Kidney epithelial cell (primary cell): ENCODE measurements at places on chromosomes 6 and 20.

DNA sequence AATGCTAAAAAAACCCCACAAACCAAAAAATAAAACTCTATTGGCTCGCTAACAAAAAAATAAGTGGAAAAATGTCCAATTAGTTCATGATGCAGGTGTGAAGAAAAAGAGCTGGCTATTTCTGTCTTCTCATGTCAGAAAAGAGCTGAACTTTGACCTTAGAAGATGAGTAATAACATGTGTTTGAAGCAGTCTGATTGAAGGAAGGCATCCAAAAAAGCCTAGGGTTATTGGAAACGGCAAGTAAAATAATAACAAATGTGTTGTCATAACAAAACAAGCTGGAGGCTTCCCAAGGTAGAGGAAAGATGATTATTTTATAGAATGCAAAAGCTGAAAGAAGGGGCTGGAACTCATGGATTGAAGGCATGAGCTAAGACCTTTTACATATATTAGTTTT lies 94.4 kb upstream of the FAM184A start:
- DNase-seq = no peak

DNA sequence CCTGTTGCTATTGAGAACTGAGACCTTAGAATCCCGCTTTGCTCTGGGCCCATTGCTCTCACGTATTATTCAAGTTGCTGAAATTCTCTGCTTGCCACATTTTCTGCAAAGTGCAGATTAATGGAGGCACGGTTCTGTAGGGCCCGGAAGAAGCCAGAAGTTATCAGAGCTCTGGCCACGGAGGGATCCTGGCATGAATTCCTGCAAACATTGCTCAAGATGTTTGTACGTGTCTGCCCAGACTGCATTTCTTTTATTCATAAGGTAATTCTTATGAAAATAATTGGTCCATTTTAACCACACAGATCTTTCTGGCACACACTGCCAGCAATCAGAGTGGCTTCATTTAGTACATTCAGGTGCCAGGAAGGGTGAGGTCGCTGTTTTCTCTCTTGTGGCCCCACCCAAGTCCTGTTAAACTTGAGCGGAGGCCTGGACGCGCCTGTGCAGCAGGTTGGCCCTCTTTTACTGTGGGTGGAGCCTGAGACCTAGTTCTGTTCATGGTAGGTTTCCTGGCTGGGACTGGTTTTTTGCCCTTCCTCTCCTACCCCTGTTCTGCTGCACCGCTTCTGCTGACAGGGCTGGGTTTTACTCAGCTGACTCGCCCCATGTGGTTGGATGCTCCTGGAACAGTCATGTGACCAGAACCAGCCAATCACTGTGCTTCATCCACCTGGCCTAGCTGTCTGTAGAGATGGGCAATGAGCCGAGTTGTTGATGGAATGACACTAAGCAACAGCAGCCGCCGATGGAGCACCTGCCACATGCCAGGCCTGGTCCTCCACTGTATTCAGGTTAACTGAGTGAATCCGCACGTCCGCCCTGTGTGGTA lies 230.2 kb downstream of the CDH4 start:
- no peak for DNase-seq

- DNase-seq = no peak
Measured at GRCh38 chr6:33983721-33984465, 162.0 kb downstream of the GRM4 start.

DNA sequence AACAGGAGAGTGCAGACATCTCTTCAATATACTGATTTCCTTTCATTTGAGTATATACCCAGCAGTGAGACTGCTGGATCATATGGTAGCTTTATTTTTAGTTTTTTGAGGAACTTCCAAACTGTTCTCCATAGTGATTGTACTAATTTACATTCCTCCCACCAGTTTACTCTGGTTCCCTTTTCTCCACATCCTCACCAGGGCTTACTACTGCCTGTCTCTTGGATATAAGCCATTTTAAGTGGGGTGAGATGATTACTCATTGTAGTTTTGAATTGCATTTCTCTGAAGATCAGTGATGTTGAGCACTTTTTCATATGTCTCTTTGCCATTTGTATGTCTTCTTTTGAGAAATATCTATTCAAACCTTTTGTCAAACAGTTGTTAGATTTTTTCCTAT lies 64.9 kb upstream of the HMGCLL1 start:
- DNase-seq = no peak

- no peak for DNase-seq
Measured at GRCh38 chr20:50163570-50164317, 10.2 kb upstream of the PEDS1 start.

GRCh38 chr20:32585011-32585585 lies at the start of gene NOL4L:
Gene NOL4L (minus strand): TSS chr20:32585333. CDS start chr20:32584890, 443 bp downstream.
- DNase-seq = no peak

- no peak for DNase-seq
Measured at GRCh38 chr6:167731731-167732422, 94.8 kb upstream of the AFDN start.

DNA sequence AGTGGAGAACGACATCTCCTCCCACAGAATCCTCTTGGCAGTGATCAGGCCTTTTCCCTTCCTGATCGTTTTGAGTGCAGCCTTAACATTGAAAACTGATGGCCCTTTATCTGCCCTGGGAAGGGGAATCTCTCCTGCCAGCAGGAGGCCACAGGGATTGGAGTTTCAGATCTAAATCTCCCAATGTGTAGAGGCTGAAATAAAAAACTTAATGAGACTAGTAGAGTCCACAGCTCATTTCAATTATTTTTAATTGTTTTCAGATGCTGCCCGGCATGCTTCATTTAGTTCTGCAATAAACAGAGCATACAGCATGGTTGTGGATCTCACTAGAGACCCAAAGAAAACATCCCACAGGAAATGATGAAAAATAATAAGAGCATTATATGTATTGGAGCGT lies 662.2 kb upstream of the HS3ST5 start:
- DNase-seq = no peak

DNA sequence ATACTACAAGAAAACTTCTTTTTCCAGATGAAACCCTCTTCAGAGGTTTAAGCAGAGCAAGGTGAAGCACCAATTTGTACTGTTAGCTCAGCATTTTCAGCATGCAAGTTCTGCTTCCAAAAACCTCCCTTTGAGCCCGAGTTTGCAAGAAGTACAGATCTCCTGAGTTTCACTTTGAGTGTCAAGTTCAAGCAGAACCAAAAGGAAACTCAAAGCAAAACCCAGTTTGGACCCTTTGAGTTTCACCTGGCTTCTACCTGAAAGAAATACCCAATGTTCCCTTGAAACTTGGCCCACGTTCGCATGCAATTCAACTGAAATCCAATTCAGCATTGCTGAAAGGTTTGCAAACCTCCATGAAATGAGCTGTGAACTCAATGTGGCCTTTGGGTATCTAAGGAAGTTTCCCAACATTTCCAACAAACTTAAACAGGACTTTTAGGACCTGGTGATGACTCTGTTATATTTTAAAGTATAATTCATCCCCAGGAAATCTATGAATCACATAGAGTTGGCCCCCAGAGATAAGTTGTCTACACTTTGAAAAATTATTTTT lies 62.9 kb upstream of the HBS1L start:
- no peak for DNase-seq

DNA sequence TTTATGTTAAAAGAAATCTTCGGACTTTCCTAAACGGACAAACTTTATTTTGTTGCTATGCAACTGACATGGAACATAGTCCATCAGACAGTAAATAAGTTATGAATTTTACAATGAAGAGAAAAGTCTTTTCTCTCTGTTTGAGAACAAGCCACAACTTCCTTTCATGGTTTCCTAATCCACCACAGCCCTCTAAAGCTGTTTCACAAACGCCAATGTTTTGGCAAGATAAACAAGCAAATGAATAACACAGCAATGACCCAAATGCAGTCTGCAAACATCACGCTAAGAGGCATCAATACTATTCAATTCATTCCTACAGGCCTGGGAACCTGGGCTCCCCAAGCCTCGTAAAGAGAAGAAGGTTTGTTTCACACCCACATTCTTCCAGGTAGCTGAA lies 60.4 kb downstream of the HAO1 start:
- no peak for DNase-seq

GRCh38 chr20:35206802-35207201 lies 19.7 kb upstream of the MMP24 start:
- DNase-seq = no peak

DNA sequence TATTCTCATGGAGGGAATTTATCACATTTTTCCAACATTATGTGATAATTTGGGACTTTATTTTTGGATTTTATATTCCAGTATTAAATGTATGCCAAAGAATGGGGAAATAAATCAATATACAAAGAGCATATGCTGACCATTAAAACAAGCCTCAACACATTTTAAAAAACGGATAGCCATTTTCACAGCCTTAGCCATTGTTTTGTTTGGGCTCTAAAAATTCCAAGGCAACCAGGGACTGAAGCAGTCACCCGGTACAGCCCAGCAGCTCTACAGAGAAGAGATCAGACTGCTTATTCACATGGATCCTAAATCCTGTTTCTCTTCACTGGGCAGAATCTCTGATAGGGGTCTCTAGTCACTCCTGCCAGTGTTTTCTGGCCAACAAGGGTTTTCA lies 150.2 kb upstream of the OGFRL1 start:
- DNase-seq = peak; percentile 52

- no peak for DNase-seq
Measured at GRCh38 chr20:37484331-37484730, 36.7 kb upstream of the NNAT start.

- DNase-seq = no peak
Measured at GRCh38 chr6:43972179-43972912, 154.9 kb downstream of the MRPL14 start.

- no peak for DNase-seq
Measured at GRCh38 chr6:135186255-135186654, 5.1 kb downstream of the MYB start.

- no peak for DNase-seq
Measured at GRCh38 chr6:11798538-11798937, 19.9 kb upstream of the ADTRP start.

GRCh38 chr6:111808493-111808892 lies 64.8 kb downstream of the FYN start:
- no peak for DNase-seq

DNA sequence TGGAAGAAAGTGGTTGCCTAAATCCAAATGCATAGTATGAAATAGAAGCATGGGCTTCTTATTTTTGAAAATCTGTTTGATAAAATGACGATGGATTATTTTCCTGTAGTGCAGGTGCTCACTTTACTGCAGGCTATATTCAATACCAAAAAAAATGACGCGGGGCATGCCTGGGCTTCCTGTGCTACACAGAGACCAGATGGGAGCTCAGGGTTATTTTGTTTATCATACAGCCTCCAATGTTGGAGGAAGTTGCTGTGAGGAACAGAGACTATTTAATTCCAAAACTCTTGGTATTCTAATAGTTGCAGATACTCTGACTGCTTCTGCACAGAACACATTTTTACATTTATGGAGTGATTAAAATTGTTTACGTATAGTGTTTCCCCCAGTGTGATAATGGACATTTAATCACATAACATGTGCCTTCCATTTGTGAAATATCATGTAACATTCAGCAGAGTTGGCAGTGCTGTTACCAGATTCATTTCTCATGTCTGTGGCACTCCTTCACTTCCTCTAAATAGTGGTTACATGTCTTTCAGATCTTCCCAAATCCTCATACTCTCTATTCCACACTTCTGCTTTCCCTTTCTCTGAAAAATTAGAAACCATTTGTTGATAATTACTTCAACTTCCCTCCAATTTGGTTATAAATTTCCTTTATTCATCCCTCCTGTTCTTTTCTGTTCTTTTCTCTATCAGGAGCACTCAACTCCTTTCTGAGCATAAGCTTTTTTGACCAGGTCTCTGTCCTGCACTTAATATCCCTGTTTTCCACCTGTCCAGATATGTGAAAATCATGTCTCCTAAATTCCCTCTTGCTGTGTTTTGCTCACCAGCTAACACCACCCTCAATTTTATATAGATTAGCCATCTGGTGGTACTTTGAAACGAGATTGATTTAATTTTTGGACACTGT lies 121.6 kb downstream of the ADGRB3 start:
- no peak for DNase-seq

- no peak for DNase-seq
Measured at GRCh38 chr6:144343701-144344428, 58.7 kb downstream of the UTRN start.

DNA sequence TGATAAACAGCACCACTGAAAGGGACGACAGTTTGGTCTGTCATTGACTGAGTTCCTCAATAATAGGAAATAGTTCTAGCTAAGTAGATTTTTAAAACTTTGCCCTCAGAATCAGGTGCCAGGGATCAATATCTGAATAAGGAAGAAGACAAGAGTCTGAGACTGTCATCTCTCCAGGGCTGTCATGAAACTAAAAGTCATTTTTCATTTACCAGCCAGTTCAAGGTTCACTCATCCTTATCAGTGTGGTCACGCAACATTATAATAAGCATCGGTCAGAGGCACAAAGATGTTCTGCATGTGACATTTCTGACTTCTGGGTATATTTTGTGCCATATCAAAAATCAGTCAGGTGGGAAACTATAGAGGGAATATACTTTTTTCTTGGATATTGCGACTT lies 52.5 kb upstream of the E2F3 start:
- no peak for DNase-seq

GRCh38 chr6:22848121-22848520 lies 278.8 kb downstream of the HDGFL1 start:
- no peak for DNase-seq

DNA sequence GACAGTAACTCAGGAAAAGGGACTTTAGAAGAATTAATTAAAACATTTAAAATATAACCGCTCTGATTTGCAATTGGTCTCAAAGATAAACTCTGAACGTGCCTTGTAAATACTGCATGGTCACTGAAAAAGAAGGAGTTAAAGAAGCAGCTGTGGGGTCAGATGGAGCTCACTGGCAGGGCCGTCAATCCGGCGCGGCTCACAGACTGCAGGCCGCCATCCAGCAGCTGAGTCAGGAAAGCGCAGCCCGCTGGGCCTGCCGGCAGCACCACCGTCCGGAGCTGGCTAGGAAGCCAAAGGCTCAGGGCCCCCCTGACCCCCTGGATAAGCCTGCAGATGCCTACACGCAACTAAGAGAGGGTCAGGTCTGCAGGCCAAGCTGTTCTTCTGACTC lies 54.2 kb upstream of the FRMD1 start:
- no peak for DNase-seq

DNA sequence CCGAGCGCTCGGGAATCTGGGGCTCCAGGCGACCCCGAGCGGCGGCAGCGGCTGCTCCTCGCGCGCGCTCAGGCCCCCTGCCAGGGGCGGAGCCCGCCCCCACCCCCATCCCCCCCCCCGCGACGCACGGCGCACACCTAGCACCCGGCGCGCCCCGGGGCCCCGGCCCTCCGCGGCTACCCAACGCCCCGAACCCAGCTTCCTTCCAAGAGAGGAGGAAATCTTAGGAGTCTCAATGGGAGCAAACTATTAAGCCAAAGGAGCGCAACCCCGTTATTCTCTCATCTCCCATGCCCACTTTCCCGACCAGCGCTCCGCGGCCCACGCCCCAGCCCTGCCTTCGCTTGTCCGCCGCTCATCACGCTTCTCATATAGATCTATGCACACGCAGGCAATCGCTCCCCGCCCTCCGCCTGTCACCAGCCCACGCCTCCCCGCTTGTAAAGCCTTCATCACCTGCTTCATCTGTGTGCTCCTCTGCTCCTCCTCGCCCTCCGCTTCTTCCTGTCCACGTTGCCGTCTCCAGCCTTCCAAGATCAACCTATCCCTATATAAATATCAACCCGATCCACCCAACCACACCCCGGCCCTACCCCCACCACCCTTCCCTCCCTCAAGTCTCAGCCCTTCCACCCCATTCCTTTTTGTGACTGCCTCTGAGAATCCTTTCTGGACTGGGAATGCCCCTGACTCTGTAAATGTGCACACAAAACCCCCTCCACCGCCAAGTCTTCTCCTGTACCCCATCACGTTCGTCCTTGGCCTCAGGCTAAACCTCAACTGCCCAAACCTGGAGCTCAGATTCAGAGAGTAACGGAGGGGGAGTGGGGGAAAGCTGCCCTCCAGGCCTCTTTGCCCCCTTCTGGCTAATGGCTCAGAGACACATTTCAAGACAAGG lies at the start of gene DLK2:
Gene DLK2, minus strand, starts transcription at position 18 of the 898 bp plus-strand sequence. CDS start 723 bp downstream, outside the sequence.
- DNase-seq = no peak
